Posterior cingulate gyrus (tissue), 11 donors: ENCODE measurements at places on chromosomes 5 and 9.

DNA sequence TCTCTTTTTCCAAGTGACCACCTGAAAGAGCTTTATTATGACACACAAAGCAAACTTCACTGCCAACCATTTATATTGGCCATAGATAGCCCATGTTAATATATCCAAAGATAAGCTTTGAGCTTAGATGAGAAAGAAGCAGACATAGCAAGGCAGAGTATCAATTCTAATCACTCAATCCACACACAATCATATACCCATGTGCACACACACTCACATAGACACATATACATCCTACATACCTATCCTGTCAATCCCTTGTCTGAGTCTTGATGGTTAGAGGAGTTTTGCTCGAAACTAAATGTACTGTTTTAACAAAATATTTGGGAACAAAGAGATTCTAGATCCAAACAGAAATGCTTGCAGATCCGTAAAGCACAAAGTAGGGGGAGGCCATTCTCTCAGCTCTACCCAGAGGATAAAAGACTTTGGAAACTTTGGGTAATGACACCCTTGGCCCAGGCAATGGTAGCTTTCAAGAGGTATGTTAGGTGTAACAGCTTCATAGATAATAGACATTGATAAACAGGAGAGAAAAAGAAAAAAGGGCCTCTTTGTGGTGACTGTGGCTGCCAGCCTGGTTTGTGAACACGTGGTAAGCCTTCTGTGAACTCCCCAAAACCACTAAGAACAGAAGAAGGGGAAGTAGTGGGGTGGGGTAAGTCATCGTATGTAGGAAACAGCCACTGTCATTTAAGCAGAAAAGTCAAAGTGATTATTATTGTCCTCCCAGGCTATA lies 121.6 kb downstream of the TLR4 start:
- no peak for DNase-seq

- no peak for DNase-seq
Observed at GRCh38 chr5:170748951-170749471, 34.5 kb upstream of the GABRP start.

GRCh38 chr9:91359083-91359482 lies 2.6 kb downstream of the AUH start:
- DNase-seq, result no peak

- no peak for DNase-seq
Observed at GRCh38 chr5:58240322-58240721, 219.6 kb downstream of the PLK2 start.

DNA sequence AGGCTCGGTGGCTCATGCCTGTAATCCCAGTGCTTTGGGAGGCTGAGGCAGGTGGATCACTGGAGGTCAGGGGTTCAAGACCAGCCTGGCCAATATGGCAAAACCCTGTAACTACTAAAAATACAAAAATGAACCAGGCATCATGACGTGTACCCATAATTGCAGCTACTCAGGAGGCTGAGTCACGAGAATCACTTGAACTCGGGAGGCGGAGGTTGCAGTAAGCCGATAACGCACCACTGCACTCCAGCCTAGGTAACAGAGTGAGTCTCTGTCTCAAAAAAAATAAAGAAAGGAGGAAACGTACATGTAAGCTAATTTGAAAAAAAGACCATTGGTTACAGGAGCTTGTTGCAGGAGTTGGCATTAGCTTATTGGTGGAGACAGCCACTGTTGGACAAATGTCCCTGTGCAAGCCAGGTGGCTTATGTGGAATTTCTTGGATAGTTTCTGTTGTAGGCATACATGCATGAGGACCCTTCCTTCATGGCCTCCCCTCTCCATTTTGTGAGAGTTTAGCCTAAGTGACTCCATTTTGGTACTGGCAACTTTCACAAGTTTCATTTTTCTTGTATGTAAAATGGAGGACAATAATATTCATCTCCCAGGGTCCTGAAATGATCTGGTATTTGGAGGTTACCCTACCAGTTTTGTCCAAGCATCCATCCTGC lies 16.8 kb upstream of the RAB14 start:
- no peak for DNase-seq

DNA sequence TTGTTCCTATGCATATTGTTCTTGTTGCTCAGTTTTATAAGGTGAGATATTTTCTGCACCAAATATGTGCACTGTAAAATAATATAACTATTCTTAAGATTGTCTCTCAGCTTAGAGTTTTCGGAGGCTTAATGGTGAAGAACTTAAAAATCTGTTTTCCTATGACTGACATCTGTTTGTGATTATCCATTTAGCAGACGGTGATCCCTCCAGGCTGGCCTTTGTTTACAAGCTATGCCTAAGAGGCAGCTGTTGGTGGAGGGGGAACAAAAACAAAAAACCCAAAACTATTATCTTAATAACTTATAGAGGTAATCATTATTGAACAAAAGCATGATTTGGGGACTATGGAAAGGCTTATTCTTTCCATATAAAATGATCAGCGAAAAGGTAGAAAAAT lies 658 bp downstream of the PDCD1LG2 start:
- DNase-seq, result no peak

GRCh38 chr9:35367451-35367850 lies 122.5 kb upstream of the RUSC2 start:
- DNase-seq, result no peak

DNA sequence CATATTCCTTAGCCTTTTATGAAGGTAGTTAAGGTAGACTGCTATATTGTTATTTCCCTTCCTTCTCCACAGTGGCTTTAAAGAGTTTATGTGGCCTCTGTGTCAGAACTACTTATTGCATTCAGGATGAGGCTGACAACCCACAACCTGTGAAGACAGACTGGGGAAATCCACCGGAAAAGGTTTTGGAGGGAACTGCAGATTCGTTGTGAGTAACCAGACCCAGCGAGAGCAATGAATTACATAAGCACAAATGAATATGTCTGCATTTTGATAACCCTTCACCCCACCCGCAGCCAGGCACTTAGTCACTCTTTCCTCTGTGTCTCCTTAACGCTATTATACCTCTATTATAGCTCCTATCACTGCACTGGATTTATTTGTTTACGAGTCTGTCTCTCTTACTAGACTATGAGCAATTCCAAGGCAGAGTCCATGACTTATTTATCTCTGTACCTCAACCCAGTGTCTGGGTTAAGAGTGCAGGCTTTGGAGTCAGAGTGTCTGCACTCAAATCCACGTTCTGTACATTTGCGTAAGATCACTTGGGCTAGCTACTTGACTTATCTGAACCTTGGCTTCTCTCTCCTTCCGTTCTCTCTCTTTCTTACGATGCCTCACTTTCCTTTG lies 19.2 kb downstream of the KCTD16 start:
- no peak for DNase-seq

DNA sequence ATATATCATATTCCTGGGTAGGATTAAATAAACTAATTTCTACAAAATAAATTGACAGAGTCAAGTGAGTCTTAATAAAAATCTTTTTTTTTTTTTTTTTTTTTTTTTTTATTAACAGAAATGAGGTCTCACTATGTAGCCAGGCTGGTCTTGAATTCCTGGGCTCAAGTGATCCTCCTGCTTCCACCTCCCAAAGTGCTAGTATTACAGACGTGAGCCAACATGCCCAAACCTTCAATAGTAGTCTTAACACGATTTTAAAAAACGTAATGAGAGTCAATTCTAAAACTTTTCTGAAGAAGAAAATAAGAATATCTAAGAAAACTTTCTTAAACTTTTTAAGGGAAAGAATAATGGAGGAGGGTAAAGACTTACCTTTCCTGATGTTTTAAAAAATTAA lies 84.2 kb downstream of the YIPF5 start:
- no peak for DNase-seq

DNA sequence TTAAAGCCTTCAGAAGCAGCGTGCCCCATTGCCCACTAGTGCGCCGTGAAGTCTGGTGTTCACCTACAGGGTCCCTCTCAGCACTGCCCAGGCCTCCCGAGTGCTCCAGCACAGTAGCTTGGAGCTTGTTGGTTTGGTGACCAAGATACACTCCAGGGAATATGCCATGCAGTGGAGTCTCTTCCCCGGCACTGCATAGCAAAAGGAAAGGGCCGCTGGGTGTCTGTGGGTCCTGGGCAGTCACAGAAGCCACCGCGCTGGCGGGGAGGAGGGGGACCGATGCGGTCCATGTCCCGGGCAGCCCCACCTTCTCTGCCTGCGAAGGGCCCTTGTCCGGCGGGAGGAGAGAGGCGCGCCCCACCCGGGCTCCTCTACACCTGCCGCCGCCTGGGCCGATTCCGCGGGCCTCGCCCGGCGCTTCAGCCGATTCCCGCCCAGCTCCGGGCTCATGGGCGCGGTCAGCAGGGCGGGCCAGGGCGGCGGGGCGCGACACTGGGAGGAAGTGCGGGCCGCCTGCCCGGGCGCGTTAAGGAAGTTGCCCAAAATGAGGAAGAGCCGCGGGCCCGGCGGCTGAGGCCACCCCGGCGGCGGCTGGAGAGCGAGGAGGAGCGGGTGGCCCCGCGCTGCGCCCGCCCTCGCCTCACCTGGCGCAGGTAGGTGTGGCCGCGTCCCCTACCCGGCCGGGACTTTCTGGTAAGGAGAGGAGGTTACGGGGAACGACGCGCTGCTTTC lies at the start of gene SYK:
SYK (plus strand) TSS at position 579 of the 732 bp plus-strand sequence. CDS start 42,080 bp downstream, outside the sequence.
- no peak for DNase-seq

DNA sequence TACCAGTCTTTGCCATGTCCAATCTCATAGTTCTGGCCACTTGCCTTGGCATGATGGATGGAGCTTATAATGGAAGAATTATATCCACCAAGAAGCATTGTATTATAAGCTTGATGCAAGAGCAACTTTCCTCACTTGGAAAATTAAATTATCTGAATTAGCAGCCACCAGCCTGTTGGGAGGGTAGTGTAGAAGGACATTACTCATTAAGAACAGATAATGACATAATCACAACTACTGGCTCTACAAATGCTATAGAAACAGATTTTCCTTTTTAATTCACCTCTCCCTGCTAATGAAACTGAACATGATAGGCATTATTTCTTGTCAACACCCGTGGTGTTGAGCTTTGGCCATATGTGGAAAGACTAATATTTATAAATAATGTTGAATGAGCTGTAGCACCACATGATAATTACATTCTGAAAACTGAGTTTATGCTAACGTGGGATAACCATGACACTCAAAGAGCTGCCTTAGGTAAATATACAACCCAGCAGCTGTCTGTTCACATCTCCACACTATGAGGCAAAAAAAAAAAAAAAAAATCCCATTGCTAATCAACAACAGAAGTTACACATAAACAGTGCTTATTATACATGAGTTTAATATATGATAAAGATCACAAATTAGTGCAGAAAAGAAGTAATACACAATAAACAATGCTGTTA lies 48.1 kb upstream of the NR4A3 start:
- no peak for DNase-seq

DNA sequence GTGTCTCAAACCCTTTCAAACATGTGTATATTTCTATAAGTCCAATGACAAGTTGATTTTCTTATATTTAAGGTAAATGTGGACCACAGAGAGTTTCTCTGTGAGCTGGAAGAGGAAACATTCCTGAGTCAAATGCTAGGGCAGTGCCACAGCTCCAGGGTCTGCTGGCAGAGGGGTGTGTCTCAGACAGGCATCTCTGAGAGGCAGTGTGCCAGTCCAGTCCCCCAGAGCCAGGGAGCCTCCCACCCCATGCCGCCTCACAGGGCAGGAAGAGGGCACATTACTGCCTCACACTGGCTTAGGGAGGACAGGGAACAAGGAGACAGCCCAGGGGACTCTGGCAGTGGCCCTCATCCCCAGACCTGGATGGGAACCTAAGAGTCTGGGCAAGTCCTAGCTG lies 120.2 kb downstream of the TENT4A start:
- no peak for DNase-seq
